ENCODE measurements at places on chromosomes 16 and 17.
A peak's percentile ranks its signal among the peaks of the same experiment; 100 is the strongest.

- DNase-seq = no peak
These were observed 3.6 kb downstream of the C17orf58 start for GRCh38 chr17:67992548-67993152.

- DNase-seq = peak; percentile 44
These were observed 12.9 kb downstream of the NUBP1 start for GRCh38 chr16:10756574-10756973.

GRCh38 chr16:74450236-74450635 lies 29.0 kb upstream of the CLEC18B start:
- peak; percentile 17 for DNase-seq

DNA sequence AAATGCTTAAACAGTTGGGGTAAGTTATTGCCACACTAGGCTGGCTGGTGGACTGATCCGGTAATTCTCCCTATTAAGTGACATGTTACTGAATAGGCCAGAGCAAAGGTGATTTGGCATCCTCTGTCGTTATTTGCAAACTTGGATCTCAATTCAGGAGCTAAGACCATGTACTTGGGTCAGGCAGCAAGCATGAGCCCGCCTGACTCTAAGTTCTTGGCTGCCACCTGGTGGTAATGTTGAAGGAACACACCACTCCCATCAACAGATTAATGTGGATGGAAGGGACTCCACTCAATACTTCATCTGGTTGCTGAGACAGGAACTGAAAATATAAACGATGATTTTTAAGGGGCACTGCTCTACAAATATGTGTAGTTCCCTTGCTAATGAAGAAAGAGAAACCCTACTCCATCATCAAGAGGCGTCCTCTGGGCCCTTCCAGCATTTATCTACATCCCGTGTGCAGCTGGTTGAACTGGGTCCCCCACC lies 70.8 kb downstream of the EMP2 start:
- peak; percentile 77 for DNase-seq

DNA sequence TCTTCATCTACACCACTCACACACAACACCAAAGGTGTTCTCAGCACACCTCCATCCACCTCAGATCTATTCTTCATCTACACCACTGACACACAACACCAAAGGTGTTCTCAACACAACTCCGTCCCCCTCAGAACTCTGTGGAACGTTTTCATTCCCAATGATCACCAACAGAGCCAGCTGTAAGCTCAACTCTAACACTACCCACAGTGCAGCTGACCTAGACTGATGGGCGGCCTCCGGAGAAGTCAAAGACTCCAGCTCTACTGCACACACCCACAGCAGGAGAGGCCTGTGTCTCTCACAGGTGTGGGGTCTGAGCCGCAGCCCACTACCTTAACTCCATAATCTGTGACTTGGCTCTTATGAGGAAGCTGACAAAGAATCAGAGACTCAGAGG lies 50.7 kb downstream of the ANKRD11 start:
- no peak for DNase-seq

DNA sequence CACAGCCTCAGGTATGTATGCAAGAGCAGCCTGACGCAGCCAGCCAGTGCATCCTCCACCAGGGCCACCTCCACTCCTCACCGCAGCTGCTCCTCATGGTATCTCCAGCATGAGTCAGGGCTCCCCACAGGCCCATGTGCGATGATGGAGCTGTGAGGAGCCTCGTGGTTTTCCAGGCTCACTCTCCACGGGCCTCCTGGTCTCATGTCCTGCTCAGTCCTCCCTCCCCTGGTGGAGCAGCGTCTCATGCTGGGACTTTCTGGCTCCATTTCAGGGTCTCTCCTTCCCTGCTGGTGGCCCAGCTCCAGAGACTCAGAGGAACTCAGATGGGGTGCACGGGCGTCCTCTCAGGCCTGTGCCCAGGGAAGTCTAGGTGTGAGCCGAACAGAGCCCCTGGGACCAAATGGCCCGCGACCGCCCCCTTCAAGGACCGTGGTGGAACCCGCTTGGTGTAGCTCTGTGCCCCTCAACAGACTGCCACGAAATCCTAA lies 70.4 kb downstream of the METRNL start:
- peak; percentile 47 for DNase-seq

All from fibroblast of skin of scalp (primary cell).